ENCODE measurements at places on chromosomes 6 and 20. TPM values are rescaled to one million over a fixed set of nuclear protein-coding genes. Genes with fewer than 3 reads are reported as not detected.

SCRT2 gene
- total RNA-seq: not detected

SS18L1 gene
- total RNA-seq: 11.5 TPM

CCDC170 gene
- not detected for total RNA-seq

FAM217A gene
- not detected for total RNA-seq

ADGB gene
- not detected for total RNA-seq

GSTA2 gene
- total RNA-seq: not detected

- no peak for DNase-seq
Measured at GRCh38 chr6:22411376-22412105, 114.7 kb upstream of the PRL start.

DNA sequence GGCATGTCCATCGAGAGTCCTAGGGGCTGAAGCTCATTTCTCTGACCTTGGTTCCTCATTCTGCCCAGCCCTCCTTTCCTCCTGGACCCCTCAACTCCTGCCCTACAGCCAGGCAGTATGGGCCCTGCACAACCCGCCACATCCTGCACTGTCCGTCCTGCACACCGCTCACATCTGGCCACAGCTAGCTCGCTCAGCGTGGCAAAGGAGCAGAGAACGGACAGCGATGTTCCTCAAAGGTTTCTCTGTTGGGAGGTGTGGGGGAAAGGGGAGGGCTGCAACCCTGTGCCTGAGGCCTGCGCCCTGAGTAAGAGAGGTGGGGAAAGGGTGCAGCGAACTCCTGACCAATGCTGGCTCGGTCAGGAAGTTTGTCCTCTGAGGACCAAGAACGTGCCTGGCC is 90.1 kb downstream of the PXDC1 start:
- no peak for DNase-seq

- no peak for DNase-seq
Measured at GRCh38 chr6:161066511-161066910, 74.9 kb downstream of the MAP3K4 start.

DNA sequence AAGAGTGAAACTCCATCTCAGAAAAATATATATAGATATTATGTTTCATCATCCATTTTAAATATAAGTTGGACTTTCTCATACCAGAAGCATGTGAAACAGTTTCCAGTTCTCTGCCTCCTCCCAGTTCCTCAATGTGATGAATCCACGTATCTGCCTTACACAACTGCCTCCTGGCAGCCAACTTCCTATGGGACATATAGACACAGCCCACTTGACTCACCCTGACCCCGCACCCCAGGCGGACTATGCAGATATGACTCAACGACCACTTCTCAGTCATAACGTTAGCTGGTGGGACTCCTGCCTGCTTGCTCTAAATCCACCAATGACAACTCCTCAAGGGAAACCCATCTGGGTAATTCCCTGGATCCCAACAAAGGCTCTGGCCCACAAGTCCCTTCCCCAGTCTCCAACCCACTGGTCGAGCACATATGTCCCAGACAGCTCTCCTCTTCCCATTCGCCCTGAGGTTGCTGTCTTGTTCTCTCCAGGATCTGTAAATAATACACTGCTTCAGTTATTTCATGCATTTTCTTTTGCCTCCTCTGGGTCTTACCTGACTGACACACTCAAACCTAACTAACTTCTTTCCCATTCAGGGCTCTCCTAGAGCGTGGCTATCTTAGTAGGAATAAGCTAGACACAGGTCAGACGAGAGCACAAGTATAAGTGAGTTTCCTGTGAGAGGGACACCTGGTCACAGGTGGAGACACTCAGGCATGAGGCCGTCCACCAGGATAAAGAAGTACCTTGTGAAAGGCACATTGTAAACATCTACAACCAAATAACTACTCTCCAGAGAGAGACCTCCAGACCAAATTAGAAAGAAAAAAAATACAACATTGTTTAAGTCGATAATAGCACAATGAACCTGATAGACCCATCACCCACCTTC is 548.5 kb downstream of the CD83 start:
- no peak for DNase-seq

All from gastrocnemius medialis (tissue), 4 donors.